ENCODE measurements at places on chromosomes 1 and 21.

- peak; percentile 25 for DNase-seq
Observed at GRCh38 chr21:28436286-28436932, 556.3 kb downstream of the LTN1 start.

DNA sequence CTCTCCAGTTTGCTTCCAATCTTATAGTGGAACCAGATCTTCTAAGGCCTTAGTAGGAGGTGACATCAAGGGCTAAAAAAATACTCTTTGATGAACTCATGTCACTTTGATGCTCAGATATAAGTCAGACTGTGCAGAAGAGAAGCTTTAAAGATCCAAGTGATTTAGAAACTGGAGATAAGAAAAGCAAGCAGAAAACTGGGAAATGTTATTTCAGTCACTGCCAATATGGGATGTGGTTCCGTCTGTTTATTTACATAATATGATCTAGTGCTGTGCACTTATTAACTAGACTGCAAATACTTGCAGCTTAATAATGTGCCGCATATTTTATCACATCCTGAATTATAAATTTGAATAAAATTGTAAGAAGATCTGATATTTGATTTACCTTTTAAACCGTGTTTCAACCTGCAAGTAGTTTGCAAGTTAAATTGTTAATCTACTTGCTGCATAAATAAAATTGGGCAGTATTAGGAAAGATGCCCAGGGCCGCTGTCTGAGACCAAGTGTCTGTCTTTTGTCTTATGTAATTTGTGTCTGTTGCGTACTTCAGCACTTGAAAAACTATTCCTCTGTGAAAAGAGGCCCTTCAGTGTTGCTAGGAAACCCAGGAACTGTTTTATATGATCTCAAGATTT lies 29.6 kb downstream of the CXADR start:
- no peak for DNase-seq

DNA sequence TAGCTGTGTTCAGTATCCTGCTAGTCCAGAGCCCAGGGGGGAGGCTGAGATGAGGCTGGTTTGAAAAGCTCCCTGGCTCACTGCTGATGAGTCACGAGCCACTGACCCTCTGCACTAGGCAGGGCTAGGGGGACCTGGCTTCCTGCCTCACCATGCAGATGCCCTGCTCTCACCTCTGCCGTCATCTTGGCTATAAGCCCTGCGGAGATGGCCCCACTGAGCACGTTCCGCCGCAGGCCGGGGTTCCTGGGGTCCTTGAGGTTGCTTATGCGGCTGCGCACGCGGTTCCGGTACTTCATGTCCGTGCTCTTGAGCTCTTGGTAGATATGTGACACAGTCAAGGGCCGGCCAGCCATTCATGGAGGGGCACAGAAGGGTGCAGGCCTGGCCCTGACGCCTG lies 24.1 kb upstream of the ZNF436 start:
- no peak for DNase-seq

DNA sequence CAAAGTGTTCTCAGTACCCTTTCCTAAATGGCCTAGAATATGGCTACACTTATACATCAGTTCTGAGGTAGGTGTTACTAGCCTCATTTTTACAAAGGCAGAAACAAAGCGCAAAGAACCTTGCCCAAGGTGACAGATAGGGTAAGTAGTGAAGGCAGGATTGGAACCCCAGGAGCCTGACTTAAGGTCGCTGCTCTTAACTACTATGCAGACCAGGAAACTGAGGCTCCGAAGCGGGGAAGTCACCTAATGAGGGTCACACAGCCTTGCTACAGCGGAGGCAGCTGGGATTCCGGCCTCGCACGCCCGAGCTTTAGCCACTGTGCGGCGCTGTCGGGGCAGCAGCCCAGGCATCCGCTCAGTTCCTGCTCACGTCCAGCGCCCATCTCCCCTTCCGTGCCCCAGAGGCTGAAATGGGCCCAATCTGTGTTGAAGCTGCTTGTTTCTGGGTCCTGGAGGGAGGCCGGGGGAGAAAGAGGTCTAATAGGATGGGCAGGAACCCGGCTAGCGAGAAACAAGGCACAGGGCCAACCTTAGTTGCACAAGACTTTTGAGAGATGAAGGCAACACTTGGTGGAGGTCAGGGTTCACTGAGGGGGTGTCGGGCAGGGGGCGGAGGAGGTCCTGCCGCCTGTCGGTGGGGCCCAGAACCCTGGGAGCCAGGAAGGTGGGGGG lies 1.4 kb upstream of the FOXD2 start:
- peak; percentile 83 for DNase-seq

DNA sequence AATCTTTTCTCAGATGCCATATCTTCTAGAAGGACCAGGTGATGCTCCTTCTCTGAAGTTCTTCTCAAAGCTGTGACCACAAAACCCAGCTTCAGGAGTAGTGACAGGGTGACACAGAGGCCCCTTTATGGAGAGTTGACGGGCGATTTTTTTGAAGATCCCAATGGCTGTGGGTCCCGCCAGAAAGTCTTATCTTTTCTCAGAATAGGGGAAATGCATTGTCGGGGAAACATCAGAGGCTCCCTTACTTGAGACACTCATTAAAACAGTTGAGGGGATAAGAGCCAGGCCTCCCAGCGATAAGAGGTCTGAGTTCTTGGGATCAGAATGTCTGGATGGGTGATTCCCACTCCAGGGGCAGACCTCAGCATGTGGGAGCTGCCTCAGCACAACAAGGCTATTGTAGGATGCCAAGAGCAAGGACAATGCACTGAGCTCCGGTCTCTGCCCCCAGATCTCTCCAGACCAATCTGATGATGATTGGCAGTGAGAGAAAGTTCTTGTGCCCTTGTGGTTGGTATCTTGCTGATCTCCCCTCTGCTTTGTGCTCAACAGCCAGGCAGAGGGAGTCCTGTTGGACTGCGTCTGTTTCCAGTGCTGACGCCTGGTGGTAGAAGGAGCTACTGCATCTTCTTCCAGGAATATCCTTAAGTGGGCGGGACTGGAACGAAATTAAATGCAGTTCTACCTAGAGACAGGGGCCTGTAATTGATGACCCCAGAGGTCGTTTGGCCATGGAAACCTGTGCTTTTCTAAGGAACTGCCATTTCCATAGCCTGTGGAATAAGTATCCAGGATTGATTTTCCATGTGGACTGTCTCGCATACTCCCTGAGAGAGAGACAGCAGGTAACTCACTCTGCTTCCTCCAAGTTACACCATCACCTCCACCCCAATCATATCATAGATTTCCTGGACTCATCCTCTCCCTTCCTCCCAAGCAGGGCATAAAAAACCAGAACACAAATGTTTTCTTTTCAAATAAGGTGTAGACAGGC lies 6.8 kb upstream of the ACKR1 start:
- DNase-seq = peak; percentile 77

- no peak for DNase-seq
Observed at GRCh38 chr1:231887866-231888265, 261.3 kb downstream of the DISC1 start.

DNA sequence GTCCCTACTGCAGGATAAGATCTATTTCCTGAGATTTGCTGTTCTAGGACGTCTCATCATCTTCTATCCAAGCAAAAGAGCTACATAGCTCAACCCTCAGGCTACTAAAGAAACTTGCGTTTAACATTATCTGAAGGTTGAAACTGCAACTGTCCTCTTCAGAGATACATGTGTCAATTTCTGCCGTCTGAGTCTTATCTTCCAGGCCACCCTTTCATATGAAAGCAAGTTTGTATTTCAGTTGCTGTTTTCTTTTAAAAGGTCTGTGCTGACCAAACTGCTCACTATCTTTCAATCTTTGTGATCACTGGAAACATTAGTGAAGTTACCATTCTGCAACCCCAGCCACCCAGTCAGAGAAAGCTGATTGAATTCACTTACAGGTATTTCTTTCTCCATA lies 108.6 kb upstream of the RAB3GAP2 start:
- no peak for DNase-seq

DNA sequence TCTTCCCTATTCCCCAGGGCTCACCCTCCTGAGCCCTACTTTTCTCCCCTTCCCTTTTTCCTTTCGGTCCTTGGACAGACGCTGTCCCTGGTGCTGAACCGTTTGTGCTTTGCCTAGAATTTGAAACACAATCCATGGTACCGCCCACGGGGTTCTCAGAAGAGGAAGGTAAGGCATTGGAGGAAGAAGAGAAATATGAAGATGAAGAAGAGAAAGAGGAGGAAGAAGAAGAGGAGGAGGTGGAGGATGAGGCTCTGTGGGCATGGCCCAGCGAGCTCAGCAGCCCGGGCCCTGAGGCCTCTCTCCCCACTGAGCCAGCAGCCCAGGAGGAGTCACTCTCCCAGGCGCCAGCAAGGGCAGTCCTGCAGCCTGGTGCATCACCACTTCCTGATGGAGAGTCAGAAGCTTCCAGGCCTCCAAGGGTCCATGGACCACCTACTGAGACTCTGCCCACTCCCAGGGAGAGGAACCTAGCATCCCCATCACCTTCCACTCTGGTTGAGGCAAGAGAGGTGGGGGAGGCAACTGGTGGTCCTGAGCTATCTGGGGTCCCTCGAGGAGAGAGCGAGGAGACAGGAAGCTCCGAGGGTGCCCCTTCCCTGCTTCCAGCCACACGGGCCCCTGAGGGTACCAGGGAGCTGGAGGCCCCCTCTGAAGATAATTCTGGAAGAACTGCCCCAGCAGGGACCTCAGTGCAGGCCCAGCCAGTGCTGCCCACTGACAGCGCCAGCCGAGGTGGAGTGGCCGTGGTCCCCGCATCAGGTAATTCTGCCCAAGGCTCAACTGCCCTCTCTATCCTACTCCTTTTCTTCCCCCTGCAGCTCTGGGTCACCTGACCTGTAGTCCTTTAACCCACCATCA lies 10.4 kb downstream of the BCAN start:
- peak; percentile 52 for DNase-seq

GRCh38 chr1:201144701-201145100 lies 9.6 kb downstream of the TMEM9 start:
- no peak for DNase-seq

- no peak for DNase-seq
Observed at GRCh38 chr21:36163750-36164741, 7.4 kb downstream of the DOP1B start.

- peak; percentile 21 for DNase-seq
Observed at GRCh38 chr1:20981915-20982314, 194.8 kb downstream of the EIF4G3 start.

GRCh38 chr1:53321776-53322602 lies 5.9 kb downstream of the LRP8 start:
- no peak for DNase-seq

GRCh38 chr1:209803568-209803967 lies 2.4 kb downstream of the IRF6 start:
- no peak for DNase-seq

DNA sequence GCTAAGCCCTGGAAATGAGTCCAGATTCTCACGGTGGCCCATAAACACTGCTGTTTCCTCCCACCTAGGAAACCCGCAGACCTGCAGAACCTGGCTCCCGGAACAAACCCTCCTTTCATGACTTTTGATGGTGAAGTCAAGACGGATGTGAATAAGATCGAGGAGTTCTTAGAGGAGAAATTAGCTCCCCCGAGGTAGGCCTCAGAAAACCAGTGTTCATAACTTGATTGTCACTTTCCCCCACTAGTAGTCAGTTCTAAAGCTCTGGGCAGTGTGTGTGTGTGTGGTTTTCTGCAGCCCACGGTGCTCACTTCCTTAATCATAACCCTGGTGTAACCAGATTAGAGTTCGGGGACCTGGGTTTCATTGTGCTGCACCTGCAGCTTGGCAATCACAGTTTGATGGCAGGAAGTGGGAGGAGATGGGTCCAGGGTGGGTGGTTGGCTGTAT lies 39.1 kb downstream of the CLIC6 start:
- DNase-seq = no peak

- no peak for DNase-seq
Observed at GRCh38 chr1:7109901-7110300, 324.6 kb downstream of the CAMTA1 start.

- no peak for DNase-seq
Observed at GRCh38 chr1:182003953-182004586, 57.4 kb downstream of the ZNF648 start.

DNA sequence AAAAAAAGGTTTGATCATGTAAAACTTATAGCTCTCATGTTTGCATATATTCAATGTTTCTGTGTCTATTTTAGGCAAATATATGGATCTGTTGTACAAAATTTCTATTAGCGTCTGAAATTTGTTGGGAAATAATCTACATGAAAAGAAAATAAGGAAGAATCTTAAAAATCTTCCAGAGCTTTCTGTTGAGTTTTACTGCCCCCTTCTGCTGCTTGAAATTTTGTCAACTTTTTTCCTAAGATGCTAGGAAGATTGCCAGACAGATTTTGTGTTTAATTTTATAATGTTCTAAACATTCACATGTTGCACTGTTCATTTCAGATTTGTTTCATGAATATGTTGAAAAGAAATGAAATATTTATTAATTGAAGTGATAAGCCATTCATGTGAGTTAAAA lies 2.5 kb upstream of the PTGS2 start:
- peak; percentile 10 for DNase-seq

DNA sequence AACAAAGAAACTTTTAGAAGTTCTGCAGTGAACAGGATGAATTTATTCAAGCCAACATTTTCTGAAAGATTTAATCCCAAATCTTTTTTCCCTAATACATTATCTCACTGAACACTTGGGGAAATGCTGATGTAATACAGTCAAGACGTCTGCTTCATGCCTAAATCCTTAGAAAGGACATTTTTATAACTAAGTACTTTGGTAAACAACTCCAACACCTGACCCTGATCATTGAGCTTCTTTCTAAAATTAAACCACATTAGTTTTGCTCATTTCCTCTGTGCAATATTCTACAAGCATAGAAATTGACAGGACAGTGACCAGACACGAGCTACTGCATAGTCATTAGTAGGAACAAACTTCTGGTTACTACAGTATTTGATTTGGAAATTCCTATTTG lies 183.5 kb downstream of the TPR start:
- no peak for DNase-seq

GRCh38 chr1:205965036-205965884 lies 22.0 kb upstream of the SLC26A9 start:
- no peak for DNase-seq

- DNase-seq = no peak
Observed at GRCh38 chr1:199007423-199007822, 368.6 kb downstream of the PTPRC start.

GRCh38 chr1:118927427-118928187 lies 60.5 kb downstream of the TBX15 start:
- DNase-seq = no peak

DNA sequence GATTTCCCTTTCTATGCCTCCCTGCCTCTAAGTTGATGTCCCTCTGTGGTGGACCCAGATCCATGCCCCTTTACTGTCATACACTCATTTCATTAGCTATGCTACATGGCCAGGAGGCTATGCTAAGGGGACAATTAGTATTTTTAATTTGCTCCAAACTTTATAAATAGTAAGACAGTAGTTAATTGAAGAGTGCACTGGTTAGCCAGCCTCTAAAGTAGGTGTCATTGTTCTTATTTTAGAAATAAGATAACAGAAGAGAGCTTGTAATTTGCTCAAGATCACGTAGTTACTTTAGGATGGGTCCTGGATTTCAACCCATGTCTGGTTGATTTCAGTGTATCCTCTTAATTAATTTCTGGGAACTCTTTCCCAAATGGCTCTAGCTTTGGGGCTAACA lies 29.4 kb upstream of the GNG12 start:
- no peak for DNase-seq

GRCh38 chr1:180433873-180434272 lies 68.5 kb downstream of the ACBD6 start:
- DNase-seq = no peak

All from AG08395 (cell line).